Caco-2 (cell line): ENCODE measurements at places on chromosomes 3 and 15. TPM values are rescaled to one million over a fixed set of nuclear protein-coding genes. Genes with fewer than 3 reads are reported as not detected.

DNA sequence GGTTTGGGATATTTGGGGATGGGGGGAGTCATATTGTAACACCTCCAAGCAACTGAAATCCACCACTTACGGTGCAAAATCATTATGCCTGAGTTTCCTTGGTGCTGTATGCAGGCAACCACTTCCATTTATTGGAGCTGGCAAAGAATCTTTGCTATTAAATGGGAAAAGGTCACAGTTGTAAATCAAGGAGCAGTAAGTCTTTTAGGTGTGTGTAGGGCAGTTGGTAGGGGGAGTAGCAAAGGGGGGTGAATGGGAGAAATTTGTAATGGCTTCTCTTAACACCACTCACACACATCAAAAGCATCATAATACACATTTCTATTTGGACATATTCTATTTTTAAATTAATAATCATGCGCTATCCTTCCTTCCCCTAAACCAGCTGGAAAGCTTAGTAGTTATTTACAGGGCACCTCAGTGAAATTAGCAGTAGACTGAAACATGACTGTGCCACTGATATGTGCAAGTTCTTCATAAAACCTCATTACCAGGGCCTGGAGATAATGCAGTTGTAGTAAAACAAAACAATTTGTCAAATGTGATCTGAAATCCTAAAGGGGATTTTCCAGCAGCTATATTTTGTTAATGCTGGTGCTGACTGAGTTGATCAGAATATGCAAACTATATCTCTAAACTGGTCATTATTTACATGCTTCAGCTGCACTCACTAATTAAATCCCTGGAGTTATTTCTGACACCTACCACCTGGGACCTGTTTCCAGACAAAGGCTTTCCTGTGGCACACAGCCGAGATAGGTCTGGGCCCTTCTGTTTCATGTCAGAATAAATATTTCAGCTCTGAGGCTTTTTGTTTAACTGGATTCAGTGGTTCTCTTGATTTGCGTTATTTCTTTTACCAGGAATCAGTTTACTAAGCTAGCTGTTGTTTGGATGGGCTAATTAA lies 90.1 kb downstream of the B3GALNT1 start:
- no peak for DNase-seq
- H3K4me1 ChIP-seq, result no peaks in the 10 kb centered on the region
- H3K27ac ChIP-seq, result no peak overlapping the region
- H3K27me3 ChIP-seq, result no peaks in the 10 kb centered on the region

The CCDC50 gene
- total RNA-seq, result 49.5 and 53.1 TPM in 2 replicates

The LSMEM2 gene
- total RNA-seq, result not detected in 2 replicates

The C3orf52 gene
- 52.4 and 64.5 TPM in 2 replicates for total RNA-seq

The CAMP gene
- not detected in 2 replicates for total RNA-seq

DNA sequence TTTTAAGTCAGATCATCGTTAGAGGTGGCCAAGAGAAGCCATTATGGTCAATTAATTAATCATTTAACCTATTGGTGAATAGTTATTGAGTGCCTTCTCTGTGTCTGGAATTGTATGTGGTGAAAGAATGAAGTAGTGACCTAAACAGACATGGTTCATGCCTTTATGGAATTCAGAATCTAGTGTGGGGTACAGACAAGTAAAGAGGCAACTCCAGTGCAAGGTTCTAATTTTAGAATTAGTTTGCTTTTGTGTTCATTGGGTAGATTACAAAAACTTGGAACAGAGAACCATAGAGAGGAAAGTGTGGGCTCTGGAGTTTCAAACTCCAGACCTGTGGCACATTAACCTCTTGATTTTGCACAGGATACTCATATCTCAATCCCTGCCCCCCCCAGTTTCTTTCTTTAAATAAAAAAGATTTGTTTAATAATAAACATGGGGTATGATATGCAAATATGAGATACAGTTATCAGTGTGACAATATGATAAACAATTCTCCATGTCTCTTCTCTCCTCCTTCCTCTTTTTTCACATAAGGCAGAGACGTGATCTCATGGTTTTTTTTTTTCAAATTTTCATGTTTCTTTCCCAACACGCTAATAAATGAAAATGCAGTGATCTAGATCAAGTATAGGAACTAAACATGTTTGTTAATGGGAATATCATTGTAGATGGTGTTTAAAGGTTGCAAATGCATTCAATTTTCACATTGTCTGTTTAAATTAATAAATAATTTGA lies 117.9 kb downstream of the MITF start:
- H3K27ac ChIP-seq, result no peak overlapping the region
- DNase-seq, result no peak
- H3K4me3 ChIP-seq, result no peak overlapping the region
- H3K4me1 ChIP-seq, result no peaks in the 10 kb centered on the region

DNA sequence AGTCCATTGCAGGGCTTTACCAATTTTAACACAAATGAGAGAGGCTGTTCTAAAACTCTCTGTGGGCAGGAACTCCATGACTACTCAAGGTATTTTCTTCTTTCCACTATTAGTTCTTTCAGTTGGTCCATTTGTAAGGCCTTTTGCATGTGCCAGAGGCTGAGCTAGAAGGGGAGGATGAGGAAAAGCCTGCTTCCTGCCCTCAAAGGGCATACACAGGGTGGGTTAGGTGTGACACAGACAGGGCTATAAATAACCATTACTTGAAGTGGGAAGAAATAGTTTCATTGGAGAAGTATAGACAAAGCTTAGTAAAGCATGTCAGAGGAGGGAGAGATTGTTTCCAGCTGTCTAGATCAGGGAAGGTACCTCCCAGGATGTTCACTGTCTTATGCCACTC lies 52.1 kb upstream of the PRTG start:
- H3K4me1 ChIP-seq, result peaks cover 12% of the 10 kb centered on the region
- H3K27ac ChIP-seq, result no peak overlapping the region
- H3K36me3 ChIP-seq, result no peaks in the 10 kb centered on the region
- H3K4me3 ChIP-seq, result no peak overlapping the region
- H3K27me3 ChIP-seq, result no peaks in the 10 kb centered on the region
- DNase-seq, result no peak

DNA sequence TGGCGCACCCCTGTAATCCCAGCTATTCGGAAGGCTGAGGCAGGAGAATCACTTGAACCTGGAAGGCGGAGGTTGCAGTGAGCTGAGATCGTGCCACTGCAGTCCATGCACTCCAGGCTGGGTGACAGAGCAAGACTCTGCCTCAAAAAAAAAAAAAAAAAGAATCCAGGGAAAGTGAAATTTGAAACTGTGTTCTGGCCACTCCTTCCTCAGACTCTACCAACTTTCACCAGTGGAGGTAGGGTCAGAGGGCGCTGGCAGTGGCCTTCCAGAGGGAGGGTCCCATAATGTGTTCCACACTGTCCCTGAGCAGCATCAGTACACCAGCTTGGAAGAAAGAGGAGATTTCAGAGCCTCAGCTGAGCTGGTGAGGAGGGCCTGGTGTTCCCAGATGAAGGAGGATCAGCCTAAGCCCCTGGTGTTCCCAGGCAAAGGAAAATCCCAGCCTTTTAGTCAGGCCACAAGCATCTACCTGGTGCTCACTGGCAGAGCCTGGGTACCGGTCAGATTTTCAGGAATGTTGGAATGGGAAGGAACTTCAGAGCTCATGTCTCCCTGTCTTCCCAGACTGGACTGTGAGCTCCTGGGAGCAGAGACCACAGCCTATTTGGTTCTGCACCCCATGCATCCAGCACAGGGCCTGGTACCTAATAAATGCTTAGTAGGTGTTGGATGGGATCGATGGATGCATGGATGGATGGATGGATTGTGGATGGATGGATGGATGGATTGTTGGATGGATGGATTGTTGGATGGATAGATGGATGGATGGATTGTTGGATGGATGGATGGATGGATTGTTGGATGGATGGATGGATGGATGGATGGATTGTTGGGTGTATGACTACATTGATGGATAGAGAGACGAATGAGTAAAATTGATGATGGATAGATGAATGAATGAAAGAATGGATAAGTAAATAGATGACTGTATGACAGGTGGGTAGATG lies 117.9 kb downstream of the CORO2B start:
- H3K27me3 ChIP-seq, result no peaks in the 10 kb centered on the region
- no peak for DNase-seq
- H3K4me1 ChIP-seq, result no peaks in the 10 kb centered on the region
- no peaks in the 10 kb centered on the region for H3K36me3 ChIP-seq
- H3K27ac ChIP-seq, result no peak overlapping the region

DNA sequence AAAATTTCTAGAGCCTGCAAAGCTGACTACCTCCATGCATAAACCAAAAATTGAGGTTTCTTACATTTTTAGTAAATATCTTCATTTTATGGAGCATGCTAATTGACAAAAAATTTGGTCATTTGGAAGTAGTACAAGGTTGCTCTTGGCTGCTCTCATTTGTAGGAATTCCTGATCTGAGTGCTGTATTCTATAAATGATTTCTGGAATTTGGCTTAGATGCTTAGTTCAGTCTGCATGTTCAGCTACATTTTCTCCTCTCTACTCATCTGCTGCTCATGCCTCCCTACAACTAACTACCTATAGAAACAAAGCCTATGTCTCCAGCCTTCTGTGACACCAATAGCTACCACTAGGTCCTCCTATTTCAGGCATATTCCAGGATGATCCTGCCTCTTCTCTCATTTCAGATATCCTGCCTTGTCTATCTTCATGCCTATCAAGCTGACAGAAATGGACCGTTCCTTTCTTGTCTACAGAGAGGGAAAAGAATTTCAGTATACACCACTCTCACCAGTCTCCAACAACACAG lies 901.1 kb downstream of the TBL1XR1 start:
- DNase-seq, result no peak
- no peak overlapping the region for H3K4me3 ChIP-seq
- H3K27me3 ChIP-seq, result no peaks in the 10 kb centered on the region
- H3K27ac ChIP-seq, result no peak overlapping the region

- DNase-seq, result no peak
- no peak overlapping the region for H3K4me3 ChIP-seq
- H3K4me1 ChIP-seq, result no peaks in the 10 kb centered on the region
- H3K27ac ChIP-seq, result no peak overlapping the region
Measured at GRCh38 chr3:70822669-70823068, 510.2 kb upstream of the MDFIC2 start.

DNA sequence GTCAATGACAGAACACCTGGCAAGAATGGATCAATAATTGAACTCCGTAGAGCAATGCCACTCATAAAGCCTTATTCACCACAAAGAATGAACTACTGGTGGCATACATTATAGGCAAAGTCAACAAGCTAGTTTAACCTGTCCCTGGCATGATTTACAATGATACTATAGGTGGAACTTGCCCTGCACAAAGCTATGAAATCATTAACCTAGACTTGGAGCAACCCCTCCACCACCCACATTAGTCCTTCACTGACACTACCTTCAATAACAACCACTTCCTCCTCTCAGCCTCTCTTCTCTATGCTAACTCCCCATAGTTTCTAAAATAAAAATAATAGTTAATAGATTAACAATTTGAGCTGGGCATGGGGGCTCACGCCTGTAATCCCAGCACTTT lies 54.4 kb downstream of the ACAP2 start:
- no peaks in the 10 kb centered on the region for H3K27me3 ChIP-seq
- H3K4me1 ChIP-seq, result peaks cover 26% of the 10 kb centered on the region
- no peak overlapping the region for H3K4me3 ChIP-seq
- no peak for DNase-seq
- no peak overlapping the region for H3K27ac ChIP-seq

DNA sequence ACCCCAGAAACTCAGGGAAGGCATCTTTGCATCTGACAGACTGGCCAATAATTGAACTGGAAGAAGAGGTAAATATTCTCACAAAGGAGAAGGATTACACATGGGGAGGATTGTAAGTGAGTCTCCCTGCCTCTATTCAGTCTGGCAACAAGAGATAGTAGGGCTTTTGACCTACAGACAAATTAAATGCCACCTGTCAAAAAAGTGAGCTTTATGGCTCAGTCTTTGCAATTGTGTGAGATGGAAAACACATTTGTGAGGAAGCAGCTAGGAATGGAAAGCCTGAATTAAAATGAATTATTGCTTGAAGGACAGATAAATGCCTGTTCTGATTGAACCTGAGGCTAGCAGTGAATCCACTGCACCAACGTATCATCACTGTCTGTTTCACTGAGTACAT lies 173.3 kb upstream of the GOLIM4 start:
- H3K27me3 ChIP-seq, result no peaks in the 10 kb centered on the region
- H3K4me1 ChIP-seq, result no peaks in the 10 kb centered on the region
- no peaks in the 10 kb centered on the region for H3K36me3 ChIP-seq

DNA sequence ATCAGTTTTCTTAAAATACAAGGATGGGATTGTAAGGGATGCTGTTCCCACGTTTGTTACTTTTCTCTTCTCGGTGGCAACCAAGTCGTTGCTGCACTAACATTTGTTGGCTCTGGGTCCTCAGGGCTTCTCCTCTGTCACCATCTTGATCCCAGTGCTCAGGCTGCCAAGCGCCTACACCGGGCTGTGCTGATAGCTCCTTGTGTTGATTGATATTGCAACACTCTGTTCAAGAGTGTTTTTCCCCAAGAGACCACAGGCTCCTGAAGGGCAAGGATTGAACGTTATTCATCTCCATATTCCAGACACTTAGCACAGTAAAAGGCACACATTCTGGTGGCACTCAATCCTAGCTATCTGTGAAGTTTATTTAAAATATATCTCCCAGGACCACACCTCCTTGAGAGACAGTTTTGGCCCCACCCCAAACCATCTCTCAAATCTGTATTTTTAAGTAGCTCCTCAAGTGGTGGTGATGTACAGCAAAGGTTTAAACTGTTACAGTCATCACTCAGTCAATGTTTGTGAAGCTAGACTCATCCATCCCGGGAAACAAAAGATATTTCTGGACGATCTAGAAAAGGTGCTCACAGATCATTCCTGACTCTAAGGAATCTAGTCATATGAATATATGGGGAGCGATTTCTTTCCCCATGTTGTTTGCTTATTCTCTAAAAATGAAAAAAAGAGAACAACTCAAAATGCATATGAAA lies 38.5 kb upstream of the FOXP1 start:
- H3K27ac ChIP-seq, result no peak overlapping the region
- DNase-seq, result no peak
- no peaks in the 10 kb centered on the region for H3K4me1 ChIP-seq
- H3K36me3 ChIP-seq, result no peaks in the 10 kb centered on the region

- H3K27me3 ChIP-seq, result no peaks in the 10 kb centered on the region
- H3K4me3 ChIP-seq, result no peak overlapping the region
- no peak for DNase-seq
Measured at GRCh38 chr3:80983753-80984152, 777.7 kb downstream of the GBE1 start.

DNA sequence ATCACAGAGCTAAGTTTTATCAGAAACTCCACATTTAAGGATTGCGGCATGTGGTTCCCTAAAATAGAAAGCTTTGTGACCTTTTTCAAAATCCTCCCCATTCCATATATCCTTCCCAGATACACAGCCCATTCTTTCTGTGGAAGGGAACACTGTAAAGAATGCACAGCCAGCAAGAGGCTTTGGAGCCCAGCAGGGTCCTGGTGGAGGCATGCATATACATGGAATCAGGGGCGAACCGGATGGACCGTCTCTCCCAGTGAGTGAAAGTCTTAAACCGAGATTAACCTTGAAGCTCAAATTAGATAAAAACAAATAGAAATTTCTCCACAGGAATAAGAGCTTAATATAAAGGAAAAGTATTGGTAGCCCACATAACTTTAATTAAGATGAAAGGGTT lies 436.2 kb upstream of the MDFIC2 start:
- no peaks in the 10 kb centered on the region for H3K4me1 ChIP-seq
- H3K27me3 ChIP-seq, result no peaks in the 10 kb centered on the region
- no peaks in the 10 kb centered on the region for H3K36me3 ChIP-seq
- no peak for DNase-seq
- H3K27ac ChIP-seq, result no peak overlapping the region
